IPS DF 6.9 (cell line): ENCODE measurements at places on chromosomes 2 and 18.

DNA sequence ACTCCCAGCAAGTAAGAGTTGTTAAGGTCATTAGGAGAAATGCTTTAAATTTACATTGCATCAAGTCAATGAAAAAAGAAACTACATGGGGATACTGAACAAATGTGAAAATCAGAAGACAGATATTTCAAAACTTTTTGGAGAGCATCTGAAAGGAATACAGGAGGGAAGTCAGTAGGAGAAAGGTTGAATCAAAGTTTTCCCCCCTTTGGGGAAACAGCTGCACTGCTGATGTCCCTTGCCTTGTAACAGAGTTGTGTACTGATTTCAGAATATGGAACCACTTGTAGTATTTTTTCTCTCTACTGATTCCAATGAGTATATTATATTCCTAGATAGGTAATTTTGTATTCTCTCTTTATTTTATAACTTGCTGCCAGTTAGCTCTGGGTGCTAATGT is 592.5 kb upstream of the ZEB2 start:
- no peak overlapping the region for H3K4me3 ChIP-seq
- H3K27me3 ChIP-seq: no peaks in the 10 kb centered on the region
- DNase-seq: no peak

GRCh38 chr2:65701191-65701590 is 268.8 kb upstream of the SPRED2 start:
- no peak for DNase-seq
- no peaks in the 10 kb centered on the region for H3K27me3 ChIP-seq
- no peak overlapping the region for H3K27ac ChIP-seq
- H3K4me3 ChIP-seq: no peak overlapping the region

DNA sequence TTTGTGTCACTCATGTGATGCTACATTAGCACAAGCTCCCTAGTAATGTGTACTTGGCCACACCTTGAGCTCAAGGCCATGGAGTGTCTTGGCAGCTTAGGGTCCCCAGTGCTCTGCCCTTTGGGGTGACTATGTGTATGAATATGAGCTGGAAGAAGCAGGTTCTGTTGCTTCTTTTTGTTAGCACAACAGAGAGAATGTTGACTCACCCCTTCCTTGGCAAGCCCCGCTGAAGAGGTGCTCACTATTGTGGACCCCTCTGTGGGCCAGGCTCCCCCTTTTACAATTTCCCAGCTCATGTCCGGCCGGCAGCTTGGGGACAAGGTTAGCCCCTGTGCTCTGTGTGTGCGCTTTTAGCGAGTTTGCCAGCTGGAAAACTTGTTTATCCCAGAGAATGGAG is 48.1 kb downstream of the DGKD start:
- no peaks in the 10 kb centered on the region for H3K36me3 ChIP-seq
- peaks cover 6% of the 10 kb centered on the region; the same call in 1 of the 2 replicates for H3K4me1 ChIP-seq
- H3K27me3 ChIP-seq: no peaks in the 10 kb centered on the region
- H3K4me3 ChIP-seq: no peak overlapping the region

DNA sequence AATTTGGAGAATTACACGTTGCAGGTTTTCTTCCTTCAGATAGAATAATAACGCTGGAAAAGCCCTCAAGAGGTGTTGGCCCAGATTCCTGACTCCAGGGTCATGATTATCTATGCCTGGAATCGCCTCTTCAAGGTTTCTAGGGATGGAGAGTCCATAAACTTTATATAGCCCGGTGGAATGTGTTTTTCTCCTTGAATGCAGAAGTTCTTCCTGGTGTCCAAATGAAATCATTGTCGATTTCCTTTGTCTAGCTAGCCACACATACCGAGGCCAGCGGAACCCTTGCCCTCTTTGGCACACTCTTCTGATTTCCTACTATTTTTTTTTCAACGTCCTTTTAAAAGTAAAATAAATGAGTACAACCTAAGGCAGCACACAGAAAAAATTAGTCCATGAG is 117.8 kb downstream of the PID1 start:
- H3K27ac ChIP-seq: no peak overlapping the region
- no peak overlapping the region for H3K4me3 ChIP-seq
- H3K4me1 ChIP-seq: no peaks in the 10 kb centered on the region
- no peak for DNase-seq
- no peaks in the 10 kb centered on the region for H3K36me3 ChIP-seq

DNA sequence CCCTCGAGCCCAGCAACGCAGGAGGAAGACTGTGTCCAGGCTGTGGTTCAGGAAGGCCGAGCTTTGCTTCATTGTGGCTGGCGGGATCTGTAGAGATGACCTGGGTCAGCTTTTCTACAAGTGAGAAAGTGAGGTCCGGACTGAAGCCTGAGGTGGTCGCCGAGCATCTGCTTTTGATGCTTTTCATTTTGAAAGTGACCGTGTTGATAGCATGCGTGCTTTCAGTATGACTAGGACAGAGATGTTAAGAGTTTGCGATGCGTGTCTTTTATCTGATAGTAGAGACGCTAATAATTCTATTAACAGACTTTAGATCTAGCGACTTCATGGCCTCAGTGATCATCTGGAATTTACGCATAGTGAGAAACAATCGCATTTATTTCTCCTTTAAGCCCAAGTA is 28.1 kb downstream of the CTDP1 start:
- H3K4me1 ChIP-seq: no peaks in the 10 kb centered on the region
- no peaks in the 10 kb centered on the region for H3K27me3 ChIP-seq
- no peak overlapping the region for H3K4me3 ChIP-seq
- no peak for DNase-seq
- H3K27ac ChIP-seq: no peak overlapping the region

GRCh38 chr2:25279091-25279651 is 62.6 kb downstream of the DNMT3A start:
- DNase-seq: no peak
- no peaks in the 10 kb centered on the region for H3K27me3 ChIP-seq
- H3K36me3 ChIP-seq: no peaks in the 10 kb centered on the region
- H3K4me3 ChIP-seq: no peak overlapping the region
- H3K4me1 ChIP-seq: peaks cover 11% of the 10 kb centered on the region

GRCh38 chr2:191347881-191348280 is 102.7 kb downstream of the MYO1B start:
- no peak overlapping the region for H3K4me3 ChIP-seq
- H3K27me3 ChIP-seq: no peaks in the 10 kb centered on the region
- H3K4me1 ChIP-seq: no peaks in the 10 kb centered on the region
- no peak for DNase-seq
- no peaks in the 10 kb centered on the region for H3K36me3 ChIP-seq

DNA sequence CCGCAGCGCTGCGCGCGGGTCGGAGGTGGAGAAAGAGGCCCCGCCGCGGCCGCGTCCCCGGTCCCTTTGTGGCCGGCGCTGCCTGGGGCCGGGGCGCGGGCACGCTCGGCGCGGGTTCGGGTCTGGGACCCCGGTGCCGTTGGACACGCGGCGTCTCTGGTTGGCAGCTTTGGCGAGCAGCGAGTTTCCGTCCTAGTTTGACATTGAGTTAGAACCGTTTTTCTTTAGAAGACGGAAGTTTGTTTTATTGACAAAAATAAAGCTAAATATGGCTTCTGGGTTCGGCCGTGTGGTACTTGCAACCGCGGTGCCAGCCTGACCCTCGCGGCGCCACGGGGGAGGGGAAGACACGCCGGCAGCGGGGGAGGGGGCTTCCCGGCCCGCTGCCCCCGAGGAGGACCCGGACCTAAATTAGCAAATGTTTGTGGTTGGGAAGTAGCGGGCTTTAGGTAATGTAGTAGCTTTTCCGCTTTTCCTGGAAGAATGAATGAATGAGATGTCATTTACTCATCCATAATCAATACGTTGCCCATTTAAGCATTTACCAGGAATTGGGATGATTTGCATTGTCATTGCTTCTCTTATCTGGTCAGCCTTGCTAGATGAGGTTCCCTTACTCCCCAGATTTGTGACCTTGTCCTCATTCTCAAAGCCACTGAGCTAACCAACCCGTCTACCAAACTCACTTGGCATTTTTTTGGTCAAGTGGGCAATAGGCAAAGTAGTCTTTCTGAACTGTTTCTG is 530 bp downstream of the GALNT1 start:
- H3K36me3 ChIP-seq: 0 out of 2 replicates have a peak, but pooled peaks cover 3% of the 10 kb centered on the region

DNA sequence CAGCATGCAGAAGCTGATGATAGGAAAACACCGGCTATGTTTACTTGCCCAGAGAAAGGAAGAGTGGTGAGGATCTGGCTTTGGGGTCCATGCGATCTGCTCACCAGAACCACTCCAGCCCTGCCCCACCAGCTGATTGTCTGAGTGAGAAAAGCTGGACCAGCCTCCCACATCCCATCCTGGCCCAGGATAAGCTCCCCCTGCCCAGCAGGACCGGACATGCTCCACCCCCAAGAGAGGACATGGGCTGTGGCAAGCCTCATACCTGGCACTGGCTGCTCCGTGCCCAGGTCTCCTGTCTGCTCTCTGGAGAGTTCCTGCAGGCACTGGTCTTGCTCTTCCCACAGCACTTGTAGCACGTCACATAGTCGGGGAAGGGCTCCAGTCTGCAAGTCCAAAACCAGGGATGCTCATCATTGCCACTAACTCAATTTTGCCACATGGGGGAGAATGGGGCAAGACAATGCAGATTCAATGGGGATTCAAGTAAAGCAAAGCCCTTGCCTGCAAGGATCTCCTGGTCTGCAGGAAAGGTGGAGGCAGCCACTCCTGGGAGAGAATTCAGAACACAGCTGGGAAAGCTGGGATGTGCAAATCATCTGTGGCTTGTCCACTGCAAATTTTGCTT is 30.0 kb downstream of the SCTR start:
- peaks cover 3% of the 10 kb centered on the region; the same call in 1 of the 2 replicates for H3K4me1 ChIP-seq
- H3K4me3 ChIP-seq: no peak overlapping the region
- H3K27ac ChIP-seq: no peak overlapping the region
- DNase-seq: no peak
- H3K27me3 ChIP-seq: no peaks in the 10 kb centered on the region

GRCh38 chr2:168895771-168896170 is 5.3 kb upstream of the G6PC2 start:
- no peak overlapping the region for H3K4me3 ChIP-seq
- H3K27ac ChIP-seq: no peak overlapping the region
- H3K27me3 ChIP-seq: no peaks in the 10 kb centered on the region
- no peak for DNase-seq
- H3K36me3 ChIP-seq: no peaks in the 10 kb centered on the region

DNA sequence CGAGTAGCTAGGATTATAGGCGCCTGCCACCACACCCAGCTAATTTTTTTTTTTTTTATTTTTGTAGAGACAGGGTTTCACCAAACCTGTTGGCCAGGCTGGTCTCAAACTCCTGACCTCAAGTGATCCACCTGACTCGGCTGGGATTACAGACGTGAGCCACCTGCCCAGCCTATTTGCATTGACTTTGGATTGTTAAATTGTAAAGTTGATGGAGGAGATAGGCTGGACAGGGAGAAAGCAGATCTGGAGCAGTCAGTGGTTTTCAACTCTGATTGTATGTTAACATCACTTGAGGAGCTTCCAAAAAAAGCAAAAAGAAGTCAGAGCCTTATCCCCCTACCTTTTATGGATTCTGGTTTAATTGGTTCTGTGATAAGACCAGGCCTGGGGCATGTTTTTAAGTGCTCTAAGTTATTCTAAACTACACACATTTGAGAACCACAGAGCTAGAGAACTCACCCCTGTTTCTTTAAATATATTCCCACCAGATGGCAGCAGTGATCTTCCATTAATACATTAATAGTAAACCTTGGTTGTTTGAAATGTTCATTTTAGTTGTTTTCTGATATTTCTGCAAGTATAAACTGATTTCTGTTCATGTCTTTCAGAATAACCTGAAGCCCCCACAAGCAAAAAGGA is 7.5 kb downstream of the C2orf49 start:
- no peak overlapping the region for H3K4me3 ChIP-seq
- H3K4me1 ChIP-seq: no peaks in the 10 kb centered on the region
- H3K27me3 ChIP-seq: no peaks in the 10 kb centered on the region
- H3K36me3 ChIP-seq: peaks cover 8% of the 10 kb centered on the region; the same call in 1 of the 2 replicates

GRCh38 chr2:62208074-62208757 is 12.3 kb downstream of the B3GNT2 start:
- H3K36me3 ChIP-seq: no peaks in the 10 kb centered on the region
- DNase-seq: no peak
- no peaks in the 10 kb centered on the region for H3K27me3 ChIP-seq
- no peak overlapping the region for H3K4me3 ChIP-seq

GRCh38 chr2:48332286-48332685 is 197.7 kb upstream of the STON1 start:
- H3K27ac ChIP-seq: no peak overlapping the region
- H3K36me3 ChIP-seq: no peaks in the 10 kb centered on the region
- no peak overlapping the region for H3K4me3 ChIP-seq
- no peaks in the 10 kb centered on the region for H3K27me3 ChIP-seq
- no peak for DNase-seq
- no peaks in the 10 kb centered on the region for H3K4me1 ChIP-seq

DNA sequence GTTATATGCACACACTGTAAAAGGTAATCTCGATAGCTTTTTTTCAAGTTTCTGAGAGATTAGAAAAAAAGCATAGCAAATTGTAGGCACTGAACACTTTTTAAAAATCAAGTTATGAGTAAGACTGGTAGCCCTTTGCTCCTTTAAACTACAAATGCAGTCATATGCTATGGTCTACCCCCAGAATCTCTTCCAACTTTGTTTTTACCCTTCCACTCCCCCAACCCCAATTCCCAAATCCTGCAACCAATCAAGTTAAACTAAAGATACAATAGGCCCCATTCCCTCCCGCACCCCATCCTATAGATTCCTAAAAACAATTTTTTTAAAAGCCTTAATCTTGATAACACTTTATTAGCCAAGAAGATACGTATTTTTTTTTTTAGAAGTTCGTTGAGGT is 752 bp upstream of the BAZ2B start:
- DNase-seq: no peak
- no peaks in the 10 kb centered on the region for H3K36me3 ChIP-seq
- H3K27me3 ChIP-seq: no peaks in the 10 kb centered on the region
- peak overlapping the region; percentile 11; the same call in 1 of the 2 replicates for H3K4me3 ChIP-seq

DNA sequence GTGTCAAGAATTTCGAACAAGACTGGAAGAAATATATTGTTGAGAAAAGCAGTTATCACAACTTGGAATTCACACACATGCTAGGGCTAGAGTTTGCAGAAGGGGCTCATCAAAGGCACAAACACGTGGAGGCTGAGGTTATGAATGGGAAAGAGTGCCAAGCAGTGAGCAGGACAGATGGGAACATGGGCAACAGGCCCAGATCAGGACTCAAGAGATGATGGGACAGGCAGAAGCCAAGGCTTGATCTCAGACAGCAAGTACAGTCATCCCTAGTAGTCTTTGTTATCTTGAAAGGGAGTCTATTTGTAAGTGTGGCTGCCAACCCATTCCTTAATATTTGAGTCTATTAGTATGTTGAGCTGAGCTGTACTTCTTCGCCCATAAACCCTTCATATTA is 22.2 kb upstream of the EPC2 start:
- H3K4me1 ChIP-seq: no peaks in the 10 kb centered on the region
- no peak overlapping the region for H3K27ac ChIP-seq
- H3K36me3 ChIP-seq: no peaks in the 10 kb centered on the region
- no peak overlapping the region for H3K4me3 ChIP-seq
- no peak for DNase-seq

DNA sequence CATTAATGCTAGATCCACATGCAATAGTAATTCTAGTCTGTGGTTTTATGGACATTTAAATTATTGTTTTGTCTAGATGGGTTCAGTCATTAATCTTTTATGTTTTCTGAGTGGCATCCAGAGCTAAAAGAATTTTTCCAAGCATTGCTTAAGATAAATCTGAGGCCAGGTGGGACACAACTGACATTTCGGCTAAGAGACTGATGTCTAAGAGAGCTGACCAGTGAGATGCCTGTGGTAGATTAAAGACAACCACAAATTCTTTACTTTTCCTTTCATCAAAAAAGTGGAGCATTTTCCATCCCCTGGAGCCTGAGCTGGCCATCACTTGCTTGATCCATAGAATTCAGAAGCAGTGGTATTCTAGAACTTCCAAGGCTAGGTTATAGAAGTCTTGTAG is 182.2 kb downstream of the NRP2 start:
- H3K4me1 ChIP-seq: no peaks in the 10 kb centered on the region
- no peak for DNase-seq
- H3K27me3 ChIP-seq: no peaks in the 10 kb centered on the region; the same call in 1 of the 2 replicates
- no peaks in the 10 kb centered on the region for H3K36me3 ChIP-seq
- H3K27ac ChIP-seq: no peak overlapping the region
- no peak overlapping the region for H3K4me3 ChIP-seq
